Endodermal cell (in vitro differentiated cells): ENCODE measurements at places on chromosomes 6 and 20.

- DNase-seq = no peak
These were observed 108.1 kb downstream of the IRF4 start for GRCh38 chr6:499617-500016.

- DNase-seq = no peak
These were observed 27.6 kb downstream of the TREML4 start for GRCh38 chr6:41255638-41256246.

GRCh38 chr20:21503345-21503744 lies 10.5 kb downstream of the NKX2-2 start:
- DNase-seq = no peak

- no peak for DNase-seq
These were observed 207.2 kb upstream of the KCNQ5 start for GRCh38 chr6:72414657-72415056.

- no peak for DNase-seq
These were observed 226.7 kb upstream of the PRDM1 start for GRCh38 chr6:105859457-105859856.

GRCh38 chr6:125370343-125370742 lies 68.6 kb upstream of the HDDC2 start:
- DNase-seq = no peak

DNA sequence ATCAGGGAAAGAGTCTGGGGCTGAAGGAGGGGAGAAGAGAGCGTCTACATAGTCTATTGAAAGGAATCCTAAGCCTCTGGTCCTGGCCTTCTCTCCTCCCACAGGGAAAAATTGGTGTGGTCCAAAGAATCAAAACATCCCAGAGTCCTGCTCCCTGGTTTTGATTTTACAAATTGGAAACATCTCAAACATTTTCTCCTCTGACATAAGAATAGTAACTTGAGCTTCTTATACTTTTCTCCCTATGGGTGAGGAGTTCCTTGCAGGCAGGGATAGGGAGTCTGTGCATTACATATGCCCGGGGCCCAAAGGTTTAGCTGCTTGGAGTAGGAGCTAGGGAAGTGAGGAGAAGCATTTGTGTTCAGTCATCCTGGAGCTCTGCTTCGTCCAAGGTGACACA lies 120.0 kb upstream of the GGTLC1 start:
- no peak for DNase-seq

- DNase-seq = no peak
These were observed 22.9 kb downstream of the STX7 start for GRCh38 chr6:132490024-132490423.

- DNase-seq = no peak
These were observed 468.5 kb downstream of the KIF16B start for GRCh38 chr20:16104783-16105182.

- DNase-seq = peak; percentile 98
These were observed 139.8 kb downstream of the OR2B2 start for GRCh38 chr6:27772261-27773001.

- no peak for DNase-seq
These were observed 73.4 kb downstream of the REPS1 start for GRCh38 chr6:138914701-138915100.

- DNase-seq = peak; percentile 51
These were observed 3.3 kb downstream of the ADGRB3 start for GRCh38 chr6:68638230-68638900.

DNA sequence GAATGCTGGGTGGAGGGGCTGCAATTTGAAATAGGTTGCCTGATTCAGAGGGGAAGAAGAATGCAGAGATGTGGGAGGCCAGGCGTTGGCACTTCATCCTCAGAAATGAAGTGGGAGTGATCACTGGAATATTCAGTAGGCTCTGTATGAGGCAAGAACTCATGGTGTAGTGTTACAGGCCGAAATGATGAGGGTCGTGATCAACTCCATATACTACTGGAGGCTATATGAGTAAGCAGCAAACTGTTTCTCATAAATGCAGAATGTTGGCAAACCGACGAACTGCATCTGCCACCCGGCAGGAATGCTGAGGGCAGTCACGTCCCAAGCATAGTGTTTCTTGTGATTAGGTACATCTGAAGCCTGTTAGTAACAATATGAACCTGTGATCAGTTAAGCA lies 12.7 kb downstream of the KCNS1 start:
- DNase-seq = no peak

DNA sequence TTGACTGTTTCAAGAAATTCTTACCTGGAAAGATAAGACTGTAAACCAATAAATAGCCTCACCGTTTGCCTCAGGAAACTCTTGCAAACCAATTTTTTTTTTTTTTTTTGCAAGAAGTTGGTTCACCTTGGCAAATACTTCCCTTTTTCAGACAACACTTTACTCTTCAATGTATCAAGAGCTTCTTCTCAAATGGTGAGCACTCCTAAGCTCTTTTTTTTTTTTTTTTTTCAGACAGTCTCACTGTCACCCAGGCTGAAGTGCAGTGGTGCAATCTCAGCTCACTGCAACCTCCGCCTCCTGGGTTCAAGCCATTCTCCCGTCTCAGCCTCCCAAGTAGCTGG lies 22.7 kb upstream of the SNTA1 start:
- DNase-seq = no peak

GRCh38 chr6:149357726-149358538 lies 40.4 kb downstream of the TAB2 start:
- no peak for DNase-seq

DNA sequence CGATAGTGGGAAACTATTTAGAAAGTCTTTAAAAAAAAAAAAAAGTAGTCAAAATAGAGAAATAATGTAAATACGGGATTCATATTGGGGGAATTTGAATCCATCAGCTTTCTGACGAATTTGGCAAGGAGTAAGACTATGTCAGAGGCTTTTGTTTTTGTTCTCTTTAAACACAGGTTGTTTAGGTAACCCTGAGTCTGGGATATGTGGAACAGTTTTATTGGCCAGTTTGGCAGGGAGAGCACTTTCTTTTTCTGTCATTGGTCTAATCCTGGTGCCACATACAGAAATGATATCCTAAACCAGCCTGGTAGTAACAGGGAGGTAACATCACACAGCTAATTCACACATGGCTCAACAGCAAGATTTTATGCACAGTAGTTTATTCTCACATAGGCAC lies 27.7 kb downstream of the HAO1 start:
- DNase-seq = no peak

- no peak for DNase-seq
These were observed 1.1 kb downstream of the MYLK2 start for GRCh38 chr20:31820228-31820627.

DNA sequence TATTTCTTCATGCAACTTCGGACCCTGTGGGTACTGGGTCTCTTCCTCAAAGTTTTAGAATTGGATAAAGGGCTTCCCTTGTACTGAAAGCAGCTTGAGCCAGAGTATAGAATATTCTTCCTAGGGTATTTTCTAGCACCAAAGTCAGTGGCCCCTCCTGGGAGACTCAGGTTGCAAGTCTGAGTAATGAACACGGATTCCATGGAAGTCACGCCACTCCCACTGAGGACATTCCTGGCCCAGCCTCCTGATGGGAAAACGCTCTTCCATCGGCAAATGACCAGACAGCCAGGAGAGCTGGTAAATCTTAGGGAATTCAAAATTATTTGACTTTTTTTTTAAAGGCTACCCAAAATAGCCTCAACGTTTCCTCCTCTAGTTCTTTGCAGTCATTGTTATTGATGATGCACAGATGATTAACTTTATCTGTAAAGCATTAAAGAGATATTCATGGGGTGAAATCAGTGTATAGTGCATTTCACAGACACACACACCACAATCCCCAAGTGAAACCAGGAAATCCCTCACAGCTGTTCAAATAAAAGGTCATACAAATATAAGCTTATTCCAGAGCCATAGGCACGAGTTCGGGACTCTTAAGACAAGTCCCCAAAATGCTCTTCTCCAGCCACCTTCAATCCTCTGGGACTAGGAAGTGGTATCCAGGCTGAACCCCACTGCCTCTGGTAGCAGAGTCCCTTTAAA lies 248.8 kb downstream of the SOD2 start:
- no peak for DNase-seq

DNA sequence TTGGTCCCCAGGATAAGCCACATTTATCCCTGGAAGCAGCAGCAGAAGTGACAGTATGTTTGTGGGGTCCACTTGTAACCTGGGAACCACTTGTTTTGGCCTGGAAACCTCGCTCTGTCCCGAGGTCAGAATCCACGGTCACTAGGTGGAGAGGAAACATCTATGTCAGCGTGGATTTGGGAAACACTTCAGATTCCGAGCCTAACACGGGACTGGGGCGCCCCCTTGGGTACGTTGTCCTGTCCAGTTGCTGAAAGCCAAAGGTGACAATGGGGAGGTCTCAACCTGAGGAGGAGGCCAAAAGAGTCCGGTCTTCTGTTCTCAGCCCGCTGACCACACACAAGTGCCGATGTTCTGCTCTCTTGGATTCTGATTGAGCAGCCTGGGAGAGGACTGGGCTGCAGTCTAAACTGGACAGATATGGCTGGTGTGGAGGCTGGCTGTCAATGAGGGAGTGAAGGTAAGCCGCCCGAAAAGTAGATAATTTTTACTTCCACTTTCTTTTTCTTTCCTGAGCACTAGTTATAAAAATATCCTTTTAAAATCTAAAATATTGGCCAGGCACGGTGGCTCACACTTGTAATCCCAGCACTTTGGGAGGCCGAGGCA lies 4.9 kb upstream of the ZFP57 start:
- peak; percentile 89 for DNase-seq

DNA sequence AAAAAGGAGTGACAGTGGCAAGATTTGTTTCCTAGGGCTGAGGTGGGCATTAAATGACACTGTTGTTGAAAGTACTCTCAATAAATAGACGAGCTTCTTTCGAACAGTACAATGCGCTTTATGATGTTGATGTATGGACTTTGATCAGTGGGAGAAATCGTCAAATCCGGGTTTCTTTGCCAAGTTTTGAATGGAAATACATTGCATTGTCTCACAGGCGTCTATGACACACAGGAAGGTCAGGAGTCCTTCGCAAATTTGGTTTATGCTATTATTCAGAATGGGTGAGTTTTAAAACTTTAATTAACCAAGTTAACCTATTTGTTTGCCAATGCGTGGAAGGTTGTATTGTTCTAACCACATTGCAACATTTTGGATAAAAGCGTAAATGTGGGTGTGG lies 547.3 kb upstream of the SLC35B3 start:
- DNase-seq = no peak

- no peak for DNase-seq
These were observed 92.7 kb downstream of the PRL start for GRCh38 chr6:22204153-22204552.

GRCh38 chr6:56314683-56315523 lies 67.5 kb upstream of the COL21A1 start:
- DNase-seq = peak; percentile 80

DNA sequence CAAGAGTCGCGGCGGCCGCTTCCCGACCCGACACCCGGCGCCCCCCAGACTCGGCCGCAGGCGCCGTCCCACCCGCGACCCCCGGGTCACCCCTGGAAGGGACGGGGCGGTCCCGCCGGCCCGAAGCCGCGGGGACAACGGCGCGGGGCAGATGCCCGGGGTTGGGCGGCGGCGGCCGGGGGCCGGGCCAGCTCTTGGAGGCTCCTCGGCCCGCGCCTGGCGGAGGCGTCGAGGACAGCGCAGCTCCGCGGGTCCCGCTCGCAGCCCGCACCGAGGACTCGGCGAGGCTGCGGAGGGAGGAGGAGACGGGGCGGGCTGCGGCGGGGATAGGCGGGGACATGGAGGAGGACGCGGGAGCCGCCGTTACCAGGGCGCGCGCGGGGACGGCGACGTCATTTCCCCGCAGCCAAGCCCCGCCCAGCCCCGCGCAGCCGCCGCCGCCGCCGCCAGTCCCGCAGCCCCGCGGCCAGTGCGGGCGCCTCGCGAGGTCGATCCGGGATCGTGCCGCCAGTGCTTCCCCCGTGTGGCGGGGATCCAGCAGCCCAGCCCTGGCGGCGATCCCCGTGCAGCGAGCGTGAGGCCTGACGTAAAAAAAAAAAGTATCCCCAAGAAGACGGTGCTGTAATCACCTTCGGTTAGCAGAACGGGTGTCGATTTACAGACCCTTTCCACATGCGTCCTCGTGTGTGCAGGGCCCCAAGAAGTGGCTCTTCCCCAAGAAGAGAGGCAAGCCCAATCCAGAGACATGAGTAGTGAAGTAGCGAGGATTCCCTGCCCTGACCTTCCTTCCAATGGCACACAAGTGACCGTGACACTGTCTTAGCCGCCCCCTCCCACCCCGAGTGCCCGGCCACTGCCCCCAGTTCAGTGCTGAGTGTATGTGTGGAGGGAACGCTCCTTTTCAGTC lies at the start of gene FAM184A:
Gene FAM184A (minus strand): TSS at position 289 of the 907 bp plus-strand sequence. CDS start 365 bp downstream, outside the sequence.
- DNase-seq = peak; percentile 88

- no peak for DNase-seq
These were observed 21.8 kb upstream of the GMPR start for GRCh38 chr6:16216501-16217155.

DNA sequence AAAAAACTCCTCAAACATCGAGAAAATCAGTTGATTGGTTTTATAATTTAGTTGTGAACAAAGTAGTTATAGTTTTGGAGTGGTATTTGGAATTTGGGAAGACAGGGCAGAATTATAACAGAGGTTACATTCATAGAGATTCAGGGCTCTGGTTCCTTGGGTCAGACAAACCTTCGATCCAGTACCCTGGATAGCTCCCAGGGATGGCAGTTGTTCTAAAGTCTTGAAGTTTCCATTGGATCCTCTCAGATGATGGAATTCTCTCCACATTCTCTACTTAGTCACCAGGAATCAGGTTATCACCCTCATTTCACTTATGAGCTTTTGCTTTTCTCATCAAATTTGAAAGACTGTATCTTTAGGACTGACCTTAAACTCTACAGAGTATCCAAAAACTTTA lies 285.1 kb downstream of the CENPW start:
- DNase-seq = peak; percentile 81

- no peak for DNase-seq
These were observed 655 bp upstream of the NDUFAF4 start for GRCh38 chr6:96898241-96898851.

DNA sequence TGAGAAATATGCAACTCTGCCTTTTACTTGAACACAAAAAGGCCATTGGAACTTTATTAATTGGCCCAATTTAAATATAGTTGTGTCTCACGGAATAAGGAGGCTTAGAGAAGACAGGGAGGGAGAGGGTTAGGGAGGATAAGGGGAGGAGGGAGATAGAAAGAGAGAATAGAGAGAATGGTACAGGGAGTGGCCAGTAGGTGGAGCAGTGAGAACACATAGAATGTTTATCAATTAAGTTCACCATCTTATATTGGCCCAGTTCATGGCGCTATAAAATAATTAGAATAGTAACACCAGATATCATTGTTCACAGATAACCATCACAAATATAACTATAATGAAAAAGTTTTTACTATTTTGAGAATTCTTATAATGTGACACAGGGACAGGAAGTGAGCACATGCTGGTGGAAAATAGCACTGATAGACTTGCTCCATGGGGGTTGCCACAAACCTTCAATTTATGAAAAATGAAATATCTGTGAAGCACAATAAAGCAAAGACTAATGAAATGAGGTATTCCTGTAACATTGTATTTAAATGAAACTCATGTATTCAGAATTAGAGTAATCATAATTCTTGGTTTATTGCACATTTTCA lies 374.1 kb upstream of the MANEA start:
- peak; percentile 66 for DNase-seq

DNA sequence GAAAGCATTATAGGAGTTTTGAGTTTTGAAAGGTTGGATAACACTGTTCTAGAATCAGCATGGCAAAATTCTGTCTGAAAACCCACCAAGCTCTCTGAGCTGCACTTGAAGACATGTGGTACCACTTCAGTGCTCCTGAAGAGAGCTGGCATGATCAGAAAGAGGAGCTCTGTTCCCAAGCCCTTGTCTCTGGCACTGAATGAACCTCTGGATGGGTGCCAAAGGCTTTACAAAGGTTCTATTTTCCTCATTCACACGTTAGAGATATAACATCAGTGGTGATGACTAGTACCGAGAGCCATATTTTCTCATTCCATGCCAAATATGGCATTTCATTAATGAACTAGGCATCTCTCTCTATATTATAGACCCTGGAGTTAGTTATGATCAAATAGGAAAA lies 301.8 kb upstream of the ID4 start:
- no peak for DNase-seq
